NCI-H1105 (cell line): ENCODE measurements at places on chromosomes 4 and X.

DNA sequence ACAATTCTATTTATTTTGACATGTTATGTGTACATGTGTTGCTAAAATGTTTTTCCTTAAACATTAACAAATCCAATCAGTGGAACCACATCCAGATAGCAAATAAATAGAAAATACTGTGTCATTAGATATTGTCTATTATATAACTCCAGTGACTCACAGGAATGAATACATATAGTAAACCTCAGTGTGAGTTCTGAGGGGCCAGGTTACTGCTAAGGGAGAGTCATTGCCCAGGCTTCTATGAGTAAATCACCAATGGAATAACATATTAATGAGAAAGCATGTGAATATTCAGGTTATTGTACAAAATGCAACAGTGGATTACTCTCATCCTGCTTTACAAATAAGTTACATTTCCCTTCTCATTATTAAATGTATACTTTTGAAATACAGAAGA is 27.2 kb downstream of the TACR3 start:
- no peak for DNase-seq

GRCh38 chr4:45006078-45006477 is 279.7 kb upstream of the GNPDA2 start:
- no peak for DNase-seq

DNA sequence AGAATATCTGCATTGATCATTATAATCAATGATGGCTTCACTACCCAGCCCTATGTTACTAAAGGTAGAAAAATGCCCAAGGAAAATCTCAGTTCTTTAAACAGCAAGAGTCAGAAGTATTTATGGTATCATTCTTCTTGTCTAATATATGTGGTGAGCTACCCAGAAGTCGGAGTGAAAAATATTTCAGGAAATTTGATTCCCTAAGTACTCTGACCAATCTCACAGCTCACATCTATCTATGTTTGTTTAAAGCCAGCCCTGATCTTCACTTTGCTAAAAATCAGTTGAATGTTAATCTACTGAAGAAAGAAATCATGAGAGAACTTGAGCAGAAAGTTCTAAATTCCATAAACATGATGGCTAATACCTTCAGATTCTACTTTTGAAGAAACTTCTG is 522.9 kb upstream of the SLIT2 start:
- DNase-seq = no peak

DNA sequence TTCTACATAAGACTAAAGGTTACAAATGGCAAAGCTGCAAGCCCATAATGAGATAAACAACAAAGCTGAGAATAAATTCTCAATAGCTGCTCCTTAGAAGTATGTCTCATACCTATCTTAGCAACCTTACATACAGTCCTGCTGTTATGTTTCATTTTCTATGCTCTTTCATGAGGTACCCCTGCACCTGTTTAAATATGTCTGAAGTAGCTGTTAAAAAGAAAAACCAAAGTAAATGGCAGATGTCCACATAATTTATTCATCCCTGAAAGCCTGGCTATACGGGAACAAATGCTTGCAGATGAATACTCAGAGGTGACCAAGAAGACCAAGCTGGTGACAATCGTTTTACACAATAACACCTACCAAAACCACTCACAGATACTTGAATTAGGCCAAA is 22.5 kb downstream of the PPA2 start:
- peak; percentile 60 for DNase-seq

GRCh38 chr4:74524985-74525384 is 80.0 kb downstream of the AREG start:
- DNase-seq = no peak

GRCh38 chr4:95105983-95106382 is 348.2 kb downstream of the BMPR1B start:
- DNase-seq = no peak

DNA sequence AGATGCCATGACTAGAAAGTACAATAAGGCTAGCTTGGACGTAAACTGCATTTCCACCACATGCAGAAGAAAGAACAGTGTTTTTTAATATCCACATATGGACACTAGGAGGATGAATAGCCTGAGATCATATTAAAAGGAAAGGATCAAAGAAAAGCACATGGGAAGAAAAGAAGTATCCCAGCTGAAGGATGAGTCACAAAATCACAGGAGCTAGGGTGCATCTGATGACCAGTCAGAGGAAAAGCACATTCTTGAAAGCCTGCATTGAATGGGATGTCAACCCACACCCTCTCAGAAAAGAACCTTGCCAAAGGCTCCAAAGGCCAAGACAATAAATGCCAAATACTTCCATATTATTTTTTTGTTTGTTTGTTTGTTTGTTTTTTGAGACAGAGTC is 56.8 kb upstream of the PRDX4 start:
- no peak for DNase-seq
